Esophagus muscularis mucosa (tissue), 4 donors: ENCODE measurements at places on chromosomes 3 and 15. TPM values are rescaled to one million over a fixed set of nuclear protein-coding genes. Genes with fewer than 3 reads are reported as not detected.
A peak's percentile ranks its signal among the peaks of the same experiment; 100 is the strongest.

GRCh38 chr3:48000212-48000611 is 16.0 kb downstream of the MAP4 start:
- peaks cover 34% of the 10 kb centered on the region for H3K4me1 ChIP-seq
- H3K4me3 ChIP-seq, result no peak overlapping the region
- peaks cover 9% of the 10 kb centered on the region for H3K36me3 ChIP-seq
- H3K27me3 ChIP-seq, result no peaks in the 10 kb centered on the region
- H3K27ac ChIP-seq, result no peak overlapping the region

- H3K36me3 ChIP-seq, result no peaks in the 10 kb centered on the region
- H3K4me1 ChIP-seq, result peaks cover 7% of the 10 kb centered on the region
- H3K27me3 ChIP-seq, result no peaks in the 10 kb centered on the region
- no peak overlapping the region for H3K4me3 ChIP-seq
- H3K27ac ChIP-seq, result no peak overlapping the region
These were observed 5.9 kb upstream of the STRA6 start for GRCh38 chr15:74208496-74208895.

- no peaks in the 10 kb centered on the region for H3K27me3 ChIP-seq
- peaks cover 8% of the 10 kb centered on the region for H3K4me1 ChIP-seq
- no peak overlapping the region for H3K4me3 ChIP-seq
- no peak for DNase-seq
- peaks cover 6% of the 10 kb centered on the region for H3K36me3 ChIP-seq
- H3K27ac ChIP-seq, result no peak overlapping the region
These were observed 76.6 kb downstream of the LRRFIP2 start for GRCh38 chr3:37097776-37098175.

DNA sequence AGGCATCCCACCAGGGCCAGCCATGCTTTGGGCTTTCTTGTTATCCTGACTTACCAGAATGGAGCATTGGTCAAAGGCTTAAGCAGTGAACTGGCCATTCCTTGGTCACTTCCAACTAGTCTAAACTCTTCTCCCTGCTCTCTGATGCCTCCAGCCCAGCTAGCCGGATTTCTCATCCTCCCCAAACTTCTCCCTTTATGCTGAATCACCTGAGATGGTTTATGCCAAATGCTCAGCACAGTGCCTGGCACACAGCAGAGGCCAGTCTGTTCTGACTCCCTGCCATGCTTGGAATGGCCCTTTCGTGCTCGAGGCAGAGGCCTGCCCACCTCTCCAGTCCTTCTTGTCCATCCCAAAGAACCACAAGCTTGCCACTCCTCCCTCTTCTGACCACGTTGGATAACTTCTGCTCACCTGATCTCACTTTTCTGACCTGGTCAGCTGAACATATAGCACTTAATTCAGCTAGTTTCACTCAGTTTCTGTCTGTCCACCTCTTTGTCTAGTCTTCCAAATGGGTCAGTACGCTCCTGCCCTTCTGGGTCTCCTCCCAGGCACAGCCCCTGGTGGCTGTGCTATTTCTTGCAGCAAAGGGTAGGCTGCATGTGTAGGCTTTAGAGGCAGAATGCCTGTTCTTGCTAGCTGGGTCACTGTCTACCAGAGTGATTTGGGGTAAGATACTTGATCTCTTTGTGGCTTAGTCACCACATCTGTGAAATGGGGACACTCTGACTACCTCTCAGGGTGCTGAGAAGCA is 2.2 kb upstream of the RBP1 start:
- H3K36me3 ChIP-seq, result no peaks in the 10 kb centered on the region
- no peaks in the 10 kb centered on the region for H3K27me3 ChIP-seq
- no peak overlapping the region for H3K4me3 ChIP-seq
- H3K4me1 ChIP-seq, result peaks cover 42% of the 10 kb centered on the region
- no peak for DNase-seq
- no peak overlapping the region for H3K27ac ChIP-seq

GRCh38 chr3:175340338-175341015 is 481.3 kb downstream of the NAALADL2 start:
- no peak for DNase-seq
- H3K27me3 ChIP-seq, result no peaks in the 10 kb centered on the region
- H3K27ac ChIP-seq, result no peak overlapping the region
- no peak overlapping the region for H3K4me3 ChIP-seq

DNA sequence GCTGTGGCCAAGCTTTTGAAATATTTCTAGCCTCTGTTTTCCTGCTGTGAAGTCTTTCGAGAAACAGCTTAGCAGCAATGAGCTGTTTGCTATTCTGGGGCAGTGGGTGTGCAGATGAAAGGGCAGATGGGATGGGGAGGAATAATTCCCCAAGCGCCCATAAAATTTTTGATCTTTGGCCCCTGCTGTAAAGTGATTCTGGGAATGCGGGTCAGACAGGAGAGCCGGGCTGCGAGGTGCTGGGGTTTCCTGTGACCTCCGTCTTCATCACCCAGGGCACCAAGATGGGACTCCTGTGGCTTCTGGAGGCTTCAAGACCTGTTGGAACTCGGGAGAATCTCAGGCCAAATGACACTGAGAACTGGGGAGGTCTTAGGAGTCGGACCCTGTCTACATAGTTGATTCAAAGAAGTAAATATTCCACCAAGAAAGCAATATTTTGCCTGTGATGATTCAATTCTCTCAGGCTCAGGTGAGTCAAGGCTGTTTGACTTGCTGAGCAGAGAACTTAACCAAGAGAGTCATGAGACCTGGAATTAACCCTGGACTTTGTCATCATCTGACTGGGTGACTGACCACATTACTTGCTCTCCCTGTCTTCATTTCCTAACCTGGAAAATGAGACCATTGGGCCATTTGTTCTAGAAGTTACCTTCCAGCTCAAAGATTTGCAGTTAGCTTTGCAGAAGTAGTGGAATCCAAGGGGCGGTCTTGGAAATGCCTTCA is 86.4 kb downstream of the POLR2M start:
- no peaks in the 10 kb centered on the region for H3K36me3 ChIP-seq
- no peak overlapping the region for H3K27ac ChIP-seq
- no peak overlapping the region for H3K4me3 ChIP-seq
- DNase-seq, result no peak
- H3K27me3 ChIP-seq, result no peaks in the 10 kb centered on the region

- no peak overlapping the region for H3K27ac ChIP-seq
- no peaks in the 10 kb centered on the region for H3K27me3 ChIP-seq
- peak overlapping the region; percentile 9 for H3K4me3 ChIP-seq
- no peak for DNase-seq
- no peaks in the 10 kb centered on the region for H3K36me3 ChIP-seq
These were observed 9.2 kb upstream of the SLC6A1 start for GRCh38 chr3:10983219-10983916.

DNA sequence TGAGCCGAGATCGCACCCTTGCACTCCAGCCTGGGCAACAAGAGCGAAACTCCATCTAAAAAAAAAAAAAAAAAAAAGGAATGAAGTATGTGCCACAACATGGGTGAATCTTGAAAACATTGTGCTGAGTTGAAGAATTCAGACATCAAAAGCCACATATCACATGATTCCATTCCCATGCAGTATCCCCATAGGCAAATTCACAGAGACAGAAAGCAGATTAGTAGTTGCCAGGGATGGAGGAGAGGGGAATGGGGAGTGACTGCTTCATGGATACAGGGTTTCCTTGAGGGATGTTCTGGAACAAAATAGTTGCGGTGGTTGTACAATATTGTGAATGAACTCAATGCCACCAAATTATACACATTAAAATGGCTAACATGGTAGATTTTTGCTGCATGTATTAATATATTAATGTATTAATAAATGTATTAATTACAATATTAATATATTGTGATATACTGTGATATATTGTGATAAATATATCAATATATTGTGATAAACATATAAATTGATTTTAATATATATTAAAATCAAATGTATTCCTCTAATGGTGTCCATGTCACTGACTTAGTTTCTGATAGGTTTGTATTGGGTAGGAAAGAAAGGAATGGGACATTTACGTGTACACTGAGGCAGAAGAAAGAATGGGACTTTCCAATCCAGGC is 34.9 kb downstream of the SMAD3 start:
- H3K4me3 ChIP-seq, result no peak overlapping the region
- peaks cover 48% of the 10 kb centered on the region for H3K4me1 ChIP-seq
- H3K27ac ChIP-seq, result peak overlapping the region; percentile 7
- no peaks in the 10 kb centered on the region for H3K27me3 ChIP-seq
- peaks cover 5% of the 10 kb centered on the region for H3K36me3 ChIP-seq
- DNase-seq, result no peak

GRCh38 chr3:66437341-66437929 is 63.4 kb downstream of the LRIG1 start:
- H3K27ac ChIP-seq, result no peak overlapping the region
- no peaks in the 10 kb centered on the region for H3K27me3 ChIP-seq
- no peak for DNase-seq
- H3K36me3 ChIP-seq, result no peaks in the 10 kb centered on the region
- H3K4me3 ChIP-seq, result no peak overlapping the region
- H3K4me1 ChIP-seq, result peaks cover 88% of the 10 kb centered on the region

- no peak for DNase-seq
- H3K36me3 ChIP-seq, result no peaks in the 10 kb centered on the region
- no peak overlapping the region for H3K27ac ChIP-seq
- H3K4me1 ChIP-seq, result peaks cover 4% of the 10 kb centered on the region
- H3K4me3 ChIP-seq, result no peak overlapping the region
These were observed 6.0 kb downstream of the PLIN1 start for GRCh38 chr15:89673165-89673512.

DNA sequence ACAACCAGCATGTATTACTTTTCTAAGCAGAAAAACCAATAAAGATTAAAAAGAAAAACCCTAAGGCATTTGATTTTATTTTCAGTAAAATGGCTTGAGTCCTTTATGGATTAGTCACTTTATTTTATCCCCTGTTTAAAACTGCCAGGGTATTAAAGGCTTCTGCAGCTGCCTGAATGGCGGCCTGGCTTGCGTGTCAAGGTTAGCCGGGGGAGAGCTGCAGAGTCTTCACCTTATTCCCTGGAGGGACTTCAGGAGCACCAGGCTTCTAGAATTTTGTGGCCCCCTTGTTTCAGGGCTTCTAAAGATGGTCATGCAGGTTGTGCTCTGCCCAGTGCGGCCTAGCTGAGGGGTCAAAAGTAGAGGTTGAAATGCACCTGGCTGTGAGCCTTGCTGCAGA is 58.0 kb upstream of the ICE2 start:
- no peak for DNase-seq
- H3K27me3 ChIP-seq, result no peaks in the 10 kb centered on the region
- no peak overlapping the region for H3K27ac ChIP-seq
- H3K4me1 ChIP-seq, result peaks cover 40% of the 10 kb centered on the region
- H3K36me3 ChIP-seq, result no peaks in the 10 kb centered on the region
- H3K4me3 ChIP-seq, result no peak overlapping the region

DNA sequence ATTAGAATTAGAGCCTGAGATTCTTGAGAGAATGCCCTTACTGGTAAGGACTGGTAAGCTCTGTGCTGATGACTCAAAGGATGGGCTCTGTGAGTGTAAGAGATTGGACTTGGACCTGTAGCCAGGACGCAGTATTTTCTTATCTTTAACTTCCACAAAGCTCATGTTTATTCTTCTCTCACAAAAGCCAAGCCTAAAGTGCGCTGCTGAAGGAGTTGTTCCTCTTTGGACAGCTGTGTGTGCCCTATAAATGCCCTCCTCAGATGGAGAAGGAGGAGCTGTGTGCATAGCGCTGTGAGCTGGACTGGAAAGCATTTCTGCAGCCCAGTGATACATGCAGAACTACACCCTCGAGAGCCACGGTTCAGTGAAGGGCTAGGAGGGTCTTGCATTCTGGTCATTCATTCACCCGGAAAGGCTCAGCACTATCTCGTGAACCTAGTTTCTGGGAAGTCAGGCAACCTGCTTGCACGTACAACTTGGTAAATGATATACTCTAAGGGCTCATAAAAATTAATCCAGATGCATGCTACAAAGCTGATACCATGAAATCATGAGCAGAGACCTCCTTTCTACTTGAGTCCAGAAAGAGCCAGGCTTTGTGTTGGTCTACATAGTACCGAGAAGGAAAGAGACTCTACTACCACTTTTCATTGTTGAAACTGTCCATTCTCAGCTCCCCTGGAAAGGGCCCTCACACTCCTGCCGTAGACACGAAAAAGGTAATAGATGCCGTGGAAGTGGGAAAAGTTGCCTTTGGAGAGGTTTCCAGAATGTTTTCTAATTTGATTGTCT is 103.0 kb upstream of the TBL1XR1 start:
- no peaks in the 10 kb centered on the region for H3K36me3 ChIP-seq
- H3K27me3 ChIP-seq, result no peaks in the 10 kb centered on the region
- H3K27ac ChIP-seq, result no peak overlapping the region

GRCh38 chr3:106423321-106424225 is 554.8 kb upstream of the CBLB start:
- no peak overlapping the region for H3K27ac ChIP-seq
- no peak for DNase-seq
- peaks cover 6% of the 10 kb centered on the region for H3K4me1 ChIP-seq
- H3K27me3 ChIP-seq, result no peaks in the 10 kb centered on the region
- H3K4me3 ChIP-seq, result no peak overlapping the region

DNA sequence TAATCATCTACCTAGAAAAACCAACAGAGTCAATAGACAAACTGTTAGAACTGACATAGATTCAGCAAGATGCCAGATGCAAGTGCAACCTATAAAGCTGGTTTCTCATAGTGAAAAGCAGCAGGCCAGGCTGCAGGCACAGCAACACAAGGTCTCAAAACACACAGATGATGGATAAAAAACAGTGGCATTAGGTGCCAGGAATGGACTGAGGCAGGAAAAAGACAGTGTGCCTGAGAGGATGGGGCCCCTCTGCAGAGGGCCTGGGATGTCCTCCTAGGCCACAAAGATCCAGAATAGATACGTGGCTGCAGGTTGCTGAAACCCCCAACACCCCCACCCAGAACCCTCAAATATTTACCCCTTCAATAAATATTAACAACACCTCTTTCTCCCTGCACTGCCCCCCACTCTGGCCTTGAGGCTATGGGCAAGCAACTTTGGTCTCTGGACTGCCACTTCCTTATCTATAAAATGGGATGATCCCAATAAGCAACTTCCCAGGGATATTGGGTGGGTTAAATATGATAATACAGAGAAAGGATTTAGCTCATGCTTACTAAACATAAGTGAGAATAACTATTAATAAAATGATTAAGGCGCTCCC is 35.2 kb upstream of the FGD5 start:
- no peak for DNase-seq
- H3K36me3 ChIP-seq, result no peaks in the 10 kb centered on the region
- H3K27me3 ChIP-seq, result peaks cover 22% of the 10 kb centered on the region
- H3K4me1 ChIP-seq, result no peaks in the 10 kb centered on the region
- H3K4me3 ChIP-seq, result no peak overlapping the region
- H3K27ac ChIP-seq, result no peak overlapping the region

GRCh38 chr3:136805795-136806194 is 13.1 kb upstream of the SLC35G2 start:
- no peak overlapping the region for H3K27ac ChIP-seq
- no peak for DNase-seq
- no peak overlapping the region for H3K4me3 ChIP-seq
- peaks cover 17% of the 10 kb centered on the region for H3K4me1 ChIP-seq
- H3K36me3 ChIP-seq, result no peaks in the 10 kb centered on the region

- H3K36me3 ChIP-seq, result no peaks in the 10 kb centered on the region
- DNase-seq, result peak; percentile 94
- no peaks in the 10 kb centered on the region for H3K27me3 ChIP-seq
- peaks cover 68% of the 10 kb centered on the region for H3K4me1 ChIP-seq
These were observed 514 bp downstream of the MBNL1 start for GRCh38 chr3:152269056-152269830.

Gene GLCE
- 9.6 TPM for total RNA-seq

Gene DNAH12
- total RNA-seq, result not detected

Gene AHSG
- not detected for total RNA-seq

Gene ADAMTS9
- 142 TPM for total RNA-seq

Gene SERINC4
- not detected for total RNA-seq

Gene THRB
- total RNA-seq, result 47.1 TPM

Gene ZNF774
- 2.3 TPM for total RNA-seq
